ENCODE measurements at places on chromosomes 11 and 22. TPM values are rescaled to one million over a fixed set of nuclear protein-coding genes. Genes with fewer than 3 reads are reported as not detected.

The FAM180B gene
- total RNA-seq = not detected

The MS4A15 gene
- not detected for total RNA-seq

The LAYN gene
- 41.9 TPM for total RNA-seq

The MMP12 gene
- total RNA-seq = 3.0 TPM

The MUC5AC gene
- not detected for total RNA-seq

The DDI1 gene
- under 0.01 TPM for total RNA-seq

The SHISA8 gene
- total RNA-seq = not detected

The MS4A4A gene
- not detected for total RNA-seq

The SMC1B gene
- not detected for total RNA-seq

The POTEH gene
- not detected for total RNA-seq

The GTSE1 gene
- total RNA-seq = 10.4 TPM

The MMP8 gene
- under 0.01 TPM for total RNA-seq

The TSGA10IP gene
- not detected for total RNA-seq

The APLNR gene
- not detected for total RNA-seq

The MN1 gene
- total RNA-seq = 3.9 TPM

The PLEKHB1 gene
- not detected for total RNA-seq

The OR56A5 gene
- total RNA-seq = not detected

The TRIM6 gene
- 6.5 TPM for total RNA-seq

The TOMM22 gene
- total RNA-seq = 88.9 TPM

The MPZL3 gene
- 0.32 TPM for total RNA-seq

The ZNF408 gene
- 12.1 TPM for total RNA-seq

The TBCEL gene
- 29.8 TPM for total RNA-seq

The PLA2G3 gene
- 0.43 TPM for total RNA-seq

The APOL5 gene
- not detected for total RNA-seq

The NPTXR gene
- 0.64 TPM for total RNA-seq

The F2 gene
- total RNA-seq = not detected

The OR51I1 gene
- total RNA-seq = not detected

The HYOU1 gene
- total RNA-seq = 174 TPM

The GGT5 gene
- 2.2 TPM for total RNA-seq

The B3GAT3 gene
- total RNA-seq = 36.3 TPM

The PGM2L1 gene
- total RNA-seq = 2.6 TPM

The EMID1 gene
- total RNA-seq = under 0.01 TPM

The NLRP14 gene
- under 0.01 TPM for total RNA-seq

The ESAM gene
- 0.43 TPM for total RNA-seq

The SPA17 gene
- total RNA-seq = 12.1 TPM

The FGF4 gene
- total RNA-seq = not detected

The L3MBTL2 gene
- 32.0 TPM for total RNA-seq

The UEVLD gene
- total RNA-seq = 33.2 TPM

The OPCML gene
- total RNA-seq = under 0.01 TPM

The APOL6 gene
- total RNA-seq = 33.8 TPM

The UBQLNL gene
- total RNA-seq = under 0.01 TPM

The RASSF10 gene
- not detected for total RNA-seq

The GRK3 gene
- 1.6 TPM for total RNA-seq

The FAM111B gene
- 12.2 TPM for total RNA-seq

The CRKL gene
- 40.3 TPM for total RNA-seq

The SCN3B gene
- under 0.01 TPM for total RNA-seq

The PDXP gene
- 9.0 TPM for total RNA-seq

The KCNJ11 gene
- not detected for total RNA-seq

The C1QTNF4 gene
- 0.43 TPM for total RNA-seq

The SERHL2 gene
- total RNA-seq = 2.2 TPM

The OR10D3 gene
- not detected for total RNA-seq

The NNMT gene
- 505 TPM for total RNA-seq

The ANKK1 gene
- not detected for total RNA-seq

The MMP1 gene
- total RNA-seq = 281 TPM

The HMOX1 gene
- 24.2 TPM for total RNA-seq

The CHEK1 gene
- 31.9 TPM for total RNA-seq

The HTR3B gene
- not detected for total RNA-seq

The GRAP2 gene
- under 0.01 TPM for total RNA-seq

The CFAP300 gene
- 4.7 TPM for total RNA-seq

All from fibroblast of villous mesenchyme (primary cell).